ENCODE measurements at places on chromosomes 12 and 14.

- DNase-seq: no peak
Observed at GRCh38 chr14:68589447-68590200, 203.2 kb downstream of the ZFP36L1 start.

GRCh38 chr12:47707905-47708543, 2.2 kb upstream of the RPAP3 start:
- DNase-seq: no peak

GRCh38 chr14:68596211-68596610, 196.7 kb downstream of the ZFP36L1 start:
- DNase-seq: no peak

DNA sequence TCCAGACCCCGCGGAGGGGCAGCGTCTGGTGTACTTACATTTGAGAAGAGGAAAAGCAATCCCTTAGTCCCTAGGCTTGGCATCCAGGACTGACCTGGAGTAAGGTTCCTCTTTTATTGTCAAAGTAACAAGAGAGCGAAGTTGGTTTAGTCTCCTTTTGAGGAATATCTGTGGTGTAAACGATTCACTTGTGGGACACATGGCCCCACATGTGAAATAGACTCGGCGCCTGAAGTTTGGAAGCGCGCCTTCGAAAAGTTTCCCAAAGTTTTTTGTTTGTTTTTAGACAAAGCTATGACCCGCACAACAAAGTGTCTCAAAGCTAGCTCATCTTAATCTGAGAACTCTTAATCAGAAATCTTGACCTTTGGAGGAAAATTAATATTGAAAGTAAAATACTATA, 744 bp downstream of the STYX start:
- DNase-seq: peak; percentile 16

- no peak for DNase-seq
Observed at GRCh38 chr12:90951432-90952105, 3.4 kb downstream of the CCER1 start.

DNA sequence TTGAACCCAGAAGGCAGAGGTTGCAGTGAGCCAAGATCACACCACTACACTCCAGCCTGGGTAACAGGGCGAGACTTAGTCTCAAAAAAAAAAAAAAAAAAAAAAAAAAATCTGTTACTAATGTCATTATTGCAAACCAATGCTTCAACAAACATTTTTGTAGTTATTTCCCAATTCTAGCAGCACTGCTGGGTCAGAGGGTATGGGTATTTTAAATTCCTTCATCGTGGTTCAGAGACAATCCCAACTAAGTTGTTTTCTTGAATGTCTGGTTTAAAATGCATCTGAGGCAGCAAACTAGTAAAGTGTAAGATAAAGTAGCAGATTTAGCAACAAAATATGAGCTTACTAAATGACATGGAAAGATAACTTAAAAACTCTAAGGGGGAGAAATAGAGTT, 65.6 kb downstream of the FERMT2 start:
- no peak for DNase-seq

DNA sequence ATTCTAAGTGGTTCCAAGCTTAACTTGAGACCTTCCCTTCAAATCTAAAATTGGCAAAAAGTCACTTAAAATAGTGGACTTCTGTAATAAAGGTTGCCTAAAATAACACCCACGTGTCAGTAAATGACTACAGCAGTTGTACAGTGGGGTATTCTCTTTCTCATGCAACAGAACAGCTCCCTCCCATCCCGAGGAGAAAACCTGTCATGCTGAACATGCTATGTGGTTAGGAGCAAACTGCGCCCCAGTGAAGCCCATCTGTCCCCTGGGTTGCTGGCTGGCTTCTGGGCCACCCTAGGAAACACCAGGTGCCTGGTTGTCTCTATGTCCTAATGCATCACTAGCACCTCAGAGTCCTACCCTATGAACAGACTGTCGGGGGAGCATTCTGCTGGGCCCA, 2.7 kb downstream of the BTBD6 start:
- no peak for DNase-seq

- DNase-seq: no peak
Observed at GRCh38 chr12:123267335-123267920, 4.2 kb downstream of the CDK2AP1 start.

- DNase-seq: no peak
Observed at GRCh38 chr12:104793285-104793684, 164.8 kb downstream of the SLC41A2 start.

DNA sequence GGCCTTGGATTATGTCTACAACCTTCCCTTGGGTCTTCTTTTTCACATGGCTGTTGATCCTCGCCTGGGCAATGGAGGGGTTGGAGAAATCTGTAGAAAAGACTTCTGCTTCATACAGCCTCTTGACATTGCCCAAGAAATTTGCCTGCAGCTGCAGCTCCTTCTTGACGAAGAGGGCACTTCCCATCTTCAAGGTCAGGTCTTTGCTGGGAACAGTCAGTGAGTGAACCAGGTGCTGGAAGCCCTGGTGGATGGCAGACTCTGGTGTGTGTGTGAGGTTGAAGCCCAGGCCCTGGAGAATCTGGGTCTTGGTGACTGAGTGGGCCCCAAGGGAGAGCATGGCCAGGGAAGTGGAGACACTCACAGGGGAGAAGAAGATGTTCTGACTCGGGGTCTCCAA, 6.7 kb downstream of the SERPINA9 start:
- no peak for DNase-seq

DNA sequence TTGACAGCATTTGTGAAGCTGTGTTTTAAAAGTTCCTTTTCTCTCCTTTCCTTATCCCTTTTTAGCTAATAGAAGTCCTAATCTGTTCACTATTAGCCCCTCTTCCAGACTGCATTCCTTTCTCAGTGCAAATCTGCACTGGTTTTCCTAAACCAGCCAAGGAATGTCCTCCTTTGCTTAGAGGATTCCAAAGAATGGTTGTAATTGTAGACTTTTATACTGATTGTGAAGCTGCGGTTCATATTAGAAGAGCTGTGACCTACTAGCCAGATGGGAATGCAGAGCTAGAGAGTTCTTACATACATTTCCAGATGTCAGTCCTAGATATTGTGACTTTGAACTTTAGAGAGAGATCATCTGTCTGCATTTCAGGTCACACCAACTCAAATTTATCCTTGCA, 79.8 kb downstream of the MYRFL start:
- no peak for DNase-seq

DNA sequence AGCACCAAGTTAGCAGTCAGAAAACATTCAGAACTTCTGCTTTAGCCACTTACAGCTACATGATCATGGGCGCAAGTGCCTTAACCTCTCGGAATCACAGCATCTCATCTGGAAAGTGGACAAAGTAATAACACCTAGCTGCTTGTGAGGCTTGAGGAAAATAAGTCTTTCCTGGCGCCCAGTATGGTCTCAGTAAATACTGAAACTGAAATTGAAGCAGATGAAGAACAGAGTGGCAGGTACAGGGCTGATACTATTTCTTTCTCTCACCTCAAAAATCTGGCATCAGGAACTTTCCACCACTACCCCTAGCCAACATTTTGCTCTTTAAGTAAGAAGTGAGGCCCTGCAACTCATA, 129.7 kb upstream of the FUT8 start:
- no peak for DNase-seq

Data from DMS79 (cell line).